ENCODE measurements at places on chromosomes 1 and 21. TPM values are rescaled to one million over a fixed set of nuclear protein-coding genes. Genes with fewer than 3 reads are reported as not detected.

- no peak for DNase-seq
Observed at GRCh38 chr1:203122159-203122558, 5.4 kb upstream of the ADORA1 start.

DNA sequence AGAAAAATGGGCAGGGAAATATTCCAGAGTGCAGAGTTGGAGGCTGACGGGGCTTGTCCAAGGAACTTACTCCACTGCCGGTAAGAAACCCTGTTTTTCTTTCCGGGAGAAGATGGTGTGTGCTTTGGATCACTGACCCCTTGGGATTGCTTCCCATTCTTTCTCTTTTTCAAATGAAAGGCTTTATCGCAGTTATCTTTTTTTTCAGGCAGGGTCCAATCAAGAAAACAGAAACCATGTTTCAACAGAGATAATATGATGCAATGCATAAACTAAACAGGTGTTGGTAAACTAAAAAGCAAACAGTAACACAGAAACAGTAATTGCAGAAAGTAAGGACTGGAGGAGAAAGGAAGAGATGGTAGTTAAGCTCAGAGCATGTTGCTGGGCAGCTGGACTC is 145.1 kb downstream of the LYPLAL1 start:
- no peak for DNase-seq

GRCh38 chr1:69743146-69743545 is 175.4 kb downstream of the LRRC7 start:
- no peak for DNase-seq

DNA sequence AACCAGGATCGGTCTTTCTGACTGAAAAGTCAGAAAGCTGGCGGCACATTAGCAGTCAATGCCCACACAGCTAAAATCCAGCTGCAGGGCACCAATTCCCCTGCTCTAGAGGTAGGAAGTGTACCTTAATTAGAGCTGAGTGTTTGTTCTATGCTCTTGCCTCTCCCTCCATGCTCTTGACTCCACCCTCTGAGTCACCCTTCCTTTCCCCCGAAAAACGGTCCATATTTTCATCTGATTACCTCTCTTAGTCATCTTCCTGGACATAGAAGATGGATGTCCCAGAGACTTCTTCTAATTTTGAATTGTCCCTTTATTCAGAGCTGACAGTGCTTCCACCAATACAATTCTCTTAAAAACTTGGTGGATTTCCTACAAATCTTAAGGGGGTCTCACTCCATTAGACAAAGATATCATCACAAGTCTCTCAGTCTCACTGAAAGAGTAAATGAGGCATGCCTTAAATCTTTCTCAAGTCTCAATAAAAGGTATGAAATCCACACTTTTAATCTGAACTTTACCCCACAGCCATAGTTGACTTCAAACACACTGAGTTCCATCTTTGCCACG is 44.1 kb upstream of the SLC19A1 start:
- no peak for DNase-seq

Gene CFAP107
- not detected for total RNA-seq
